Neural crest cell (in vitro differentiated cells): ENCODE measurements at places on chromosomes 2 and 18. TPM values are rescaled to one million over a fixed set of nuclear protein-coding genes. Genes with fewer than 3 reads are reported as not detected.

The POU3F3 gene
- 26.7 and 27.1 TPM in 2 replicates for total RNA-seq

The TEKT4 gene
- total RNA-seq = not detected in 2 replicates

The GPR148 gene
- not detected in 2 replicates for total RNA-seq

The SS18 gene
- 81.4 and 85.6 TPM in 2 replicates for total RNA-seq

The ANKRD30B gene
- total RNA-seq = not detected in 2 replicates

The ST6GAL2 gene
- 8.1 and 9.7 TPM in 2 replicates for total RNA-seq

The GBX2 gene
- total RNA-seq = 21.3 and 21.9 TPM in 2 replicates

The WNT10A gene
- not detected in 2 replicates for total RNA-seq

The FNDC4 gene
- total RNA-seq = 14.2 and 17.4 TPM in 2 replicates

The KIF1A gene
- 90.9 and 91.3 TPM in 2 replicates for total RNA-seq

The CHRND gene
- 4.1 and 5.8 TPM in 2 replicates for total RNA-seq

The SMYD1 gene
- total RNA-seq = not detected in 2 replicates

The CNGA3 gene
- 0.72 and 0.84 TPM in 2 replicates for total RNA-seq

The CSRNP3 gene
- total RNA-seq = 28.4 and 35.1 TPM in 2 replicates

The PAX8 gene
- total RNA-seq = 0.49 and 0.98 TPM in 2 replicates

The SLC35F6 gene
- total RNA-seq = 28.9 and 30.6 TPM in 2 replicates

The METTL5 gene
- total RNA-seq = 55.1 and 55.7 TPM in 2 replicates

The GNAL gene
- total RNA-seq = 20.4 and 20.5 TPM in 2 replicates

The KLHL29 gene
- 7.3 and 8.4 TPM in 2 replicates for total RNA-seq

The MAP3K2 gene
- total RNA-seq = 31.5 and 35.1 TPM in 2 replicates

The PIKFYVE gene
- total RNA-seq = 31.4 and 33.6 TPM in 2 replicates

The TMBIM1 gene
- total RNA-seq = 8.0 and 8.5 TPM in 2 replicates

The PROKR1 gene
- 0.09 and 0.16 TPM in 2 replicates for total RNA-seq

The PPM1B gene
- total RNA-seq = 37.4 and 42.3 TPM in 2 replicates

The PLA2R1 gene
- 0.09 and 0.18 TPM in 2 replicates for total RNA-seq

The ELOA2 gene
- total RNA-seq = not detected in 2 replicates

The TGFBRAP1 gene
- total RNA-seq = 19.6 and 23.8 TPM in 2 replicates

The RBM43 gene
- 8.1 and 8.9 TPM in 2 replicates for total RNA-seq

The IL36RN gene
- not detected in 2 replicates for total RNA-seq

The SOCS6 gene
- total RNA-seq = 26.8 and 28.9 TPM in 2 replicates

The TGIF1 gene
- 49.1 and 57.9 TPM in 2 replicates for total RNA-seq

The ARHGEF4 gene
- 20.0 and 22.1 TPM in 2 replicates for total RNA-seq

The HTR2B gene
- not detected in 2 replicates for total RNA-seq

The CD28 gene
- total RNA-seq = not detected in 2 replicates

The CYP27A1 gene
- total RNA-seq = 3.2 and 4.8 TPM in 2 replicates

The ABCG5 gene
- total RNA-seq = not detected in 2 replicates

The MAP3K19 gene
- not detected in 2 replicates for total RNA-seq

The PROC gene
- total RNA-seq = not detected in 2 replicates

The DNAJC5G gene
- not detected in 2 replicates for total RNA-seq

The HPCAL1 gene
- 16.2 and 17.3 TPM in 2 replicates for total RNA-seq

The SPEG gene
- total RNA-seq = 13.4 and 17.5 TPM in 2 replicates

The ACVR1 gene
- 12.2 and 12.5 TPM in 2 replicates for total RNA-seq

The ACKR3 gene
- 24.5 and 26.2 TPM in 2 replicates for total RNA-seq

The BMP10 gene
- not detected in 2 replicates for total RNA-seq

The HMSD gene
- 8.5 and 10.0 TPM in 2 replicates for total RNA-seq

The PARD6G gene
- total RNA-seq = 28.0 and 28.3 TPM in 2 replicates

The PDE6D gene
- 35.8 and 38.8 TPM in 2 replicates for total RNA-seq

The LYG2 gene
- total RNA-seq = not detected in 2 replicates

The MBD1 gene
- total RNA-seq = 65.2 and 77.2 TPM in 2 replicates

The GALNT5 gene
- 0.12 and 0.20 TPM in 2 replicates for total RNA-seq

The MC2R gene
- not detected in 2 replicates for total RNA-seq

The CDCA7 gene
- total RNA-seq = 82.5 and 88.8 TPM in 2 replicates

The DPP10 gene
- total RNA-seq = 2.1 and 3.0 TPM in 2 replicates

The HOXD10 gene
- total RNA-seq = not detected in 2 replicates

The RAB17 gene
- not detected in 2 replicates for total RNA-seq

The DRC1 gene
- total RNA-seq = 0.30 and 0.45 TPM in 2 replicates

The FER1L5 gene
- total RNA-seq = 0.57 and 0.89 TPM in 2 replicates

The MCM6 gene
- total RNA-seq = 118 and 125 TPM in 2 replicates

The SLC14A1 gene
- not detected in 2 replicates for total RNA-seq

The NFATC1 gene
- 2.2 and 2.4 TPM in 2 replicates for total RNA-seq
